ENCODE measurements at places on chromosomes 7 and 10.
A peak's percentile ranks its signal among the peaks of the same experiment; 100 is the strongest.

GRCh38 chr7:156558198-156558597 lies 82.4 kb upstream of the RNF32 start:
- no peak for DNase-seq

DNA sequence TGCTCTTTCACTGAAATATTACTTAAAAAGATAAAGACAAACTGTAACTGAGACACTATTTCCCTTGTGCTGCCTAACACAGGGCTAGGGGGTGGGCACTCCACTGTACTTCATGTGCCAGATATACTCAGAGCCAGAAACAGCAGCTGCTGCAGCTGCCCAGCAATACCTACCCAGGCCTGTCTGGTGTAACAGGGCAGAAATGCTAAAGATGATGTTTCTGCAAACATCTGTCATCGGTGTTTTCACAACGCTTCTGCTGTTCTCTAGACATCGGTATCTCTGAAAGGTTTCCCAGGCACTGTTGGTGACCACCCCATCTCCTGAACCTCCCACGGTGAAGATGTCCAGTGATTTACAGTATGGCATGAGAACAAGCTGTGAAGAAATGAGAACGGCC lies 42.7 kb downstream of the LAMB1 start:
- no peak for DNase-seq

GRCh38 chr7:139153832-139154231 lies 44.3 kb upstream of the ZC3HAV1 start:
- peak; percentile 36 for DNase-seq

GRCh38 chr10:51289519-51289918 lies 215.2 kb downstream of the PRKG1 start:
- no peak for DNase-seq

- no peak for DNase-seq
These were observed 7.3 kb downstream of the AGFG2 start for GRCh38 chr7:100546129-100546925.

DNA sequence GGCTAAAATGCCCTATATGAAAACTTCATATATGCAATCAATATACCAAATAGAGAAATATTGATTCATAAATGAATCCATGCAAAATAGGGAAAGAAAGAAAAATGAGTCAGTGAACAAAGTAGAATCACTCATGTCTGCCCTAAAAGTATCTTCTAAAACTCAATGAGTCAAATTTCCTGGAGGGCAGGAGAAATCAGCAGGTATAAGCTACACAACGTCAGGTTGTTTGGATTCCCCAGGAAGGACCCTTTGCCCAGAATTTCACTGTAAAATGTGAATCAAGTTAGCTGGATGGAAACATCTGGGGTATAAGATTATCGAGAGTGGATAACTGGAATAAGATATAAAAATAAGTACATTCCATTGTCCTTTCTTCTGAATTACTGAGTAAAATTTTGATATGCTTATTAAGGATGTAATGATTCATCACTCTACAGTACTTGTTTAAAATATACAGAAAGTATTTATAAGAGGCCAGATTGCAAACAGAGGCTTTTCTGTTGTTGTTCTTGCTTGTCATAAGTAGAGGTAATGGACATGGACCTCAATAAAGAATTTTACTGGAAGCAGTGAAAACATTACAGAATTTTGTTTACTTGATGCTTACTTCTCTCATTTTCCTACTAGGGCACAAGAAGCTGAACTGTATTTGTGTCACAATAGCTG lies 99.0 kb downstream of the AGMO start:
- DNase-seq, result no peak

GRCh38 chr10:125084614-125085257 lies 75.6 kb downstream of the CTBP2 start:
- DNase-seq, result no peak

- DNase-seq, result no peak
These were observed 172.9 kb downstream of the WDR37 start for GRCh38 chr10:1229116-1229515.

GRCh38 chr7:46651561-46652088 lies 730.6 kb upstream of the IGFBP3 start:
- DNase-seq, result no peak

Data from NB4 (cell line).